ENCODE measurements at places on chromosomes 4 and X. TPM values are rescaled to one million over a fixed set of nuclear protein-coding genes. Genes with fewer than 3 reads are reported as not detected.

DOK7 gene
- total RNA-seq, result not detected

RAB41 gene
- not detected for total RNA-seq

MAGEA1 gene
- total RNA-seq, result not detected

AMER1 gene
- total RNA-seq, result 6.4 TPM

TBC1D8B gene
- 0.88 TPM for total RNA-seq

DNA sequence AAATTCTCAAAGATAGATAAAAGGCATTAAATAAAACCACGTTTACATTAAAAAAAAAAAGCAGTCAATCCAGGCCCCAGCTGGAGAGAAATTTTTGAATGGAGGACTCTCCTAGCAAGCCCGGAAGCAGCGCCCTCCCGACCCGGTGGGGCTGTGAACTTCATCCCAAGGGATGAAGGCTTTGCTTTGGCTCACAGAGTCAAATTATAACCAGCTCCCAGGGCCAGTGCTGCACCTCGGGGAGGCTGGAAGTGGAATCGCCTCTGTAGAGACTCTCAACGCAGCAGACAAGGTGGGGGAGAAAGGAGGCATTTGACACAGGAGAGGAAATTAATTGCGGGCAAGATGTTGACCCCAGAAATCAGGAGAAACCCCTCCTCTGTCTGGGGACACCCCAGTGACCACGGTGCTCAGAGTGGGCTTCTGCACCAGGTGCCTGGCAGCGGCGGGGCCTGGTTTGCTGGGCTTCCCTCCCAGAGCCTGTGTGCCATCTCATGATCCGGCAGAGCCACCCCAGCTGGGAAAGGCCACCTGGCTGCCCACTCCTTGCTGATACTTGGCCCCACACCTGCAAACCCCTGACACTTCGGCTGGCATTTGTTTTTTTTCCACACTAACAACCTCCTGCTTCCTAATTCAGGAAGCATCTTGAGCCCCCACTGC is 71.7 kb downstream of the ABLIM2 start:
- H3K36me3 ChIP-seq, result no peaks in the 10 kb centered on the region
- no peaks in the 10 kb centered on the region for H3K27me3 ChIP-seq
- H3K4me3 ChIP-seq, result no peak overlapping the region
- DNase-seq, result no peak
- H3K27ac ChIP-seq, result no peak overlapping the region

DNA sequence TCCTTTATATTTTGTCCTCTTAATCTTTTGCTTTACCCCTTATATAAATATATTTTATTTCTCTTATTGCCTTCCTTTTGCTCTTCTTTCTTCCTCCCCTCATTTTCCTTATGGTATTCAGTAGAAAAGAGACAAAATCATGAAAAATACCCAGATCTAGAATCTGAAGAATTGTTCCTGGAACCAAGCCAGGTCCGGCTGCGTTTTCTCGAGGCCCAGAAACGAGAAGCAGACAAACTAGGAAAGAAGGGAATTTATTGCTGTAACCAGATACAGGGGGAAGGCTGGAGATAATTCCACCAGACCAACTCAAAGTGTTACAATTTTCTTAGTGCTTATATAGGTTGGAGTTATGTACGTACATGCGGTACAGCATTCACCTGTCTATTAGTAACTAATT is 328.7 kb downstream of the GABRG1 start:
- no peaks in the 10 kb centered on the region for H3K36me3 ChIP-seq
- H3K27me3 ChIP-seq, result no peaks in the 10 kb centered on the region
- no peak overlapping the region for H3K4me3 ChIP-seq

DNA sequence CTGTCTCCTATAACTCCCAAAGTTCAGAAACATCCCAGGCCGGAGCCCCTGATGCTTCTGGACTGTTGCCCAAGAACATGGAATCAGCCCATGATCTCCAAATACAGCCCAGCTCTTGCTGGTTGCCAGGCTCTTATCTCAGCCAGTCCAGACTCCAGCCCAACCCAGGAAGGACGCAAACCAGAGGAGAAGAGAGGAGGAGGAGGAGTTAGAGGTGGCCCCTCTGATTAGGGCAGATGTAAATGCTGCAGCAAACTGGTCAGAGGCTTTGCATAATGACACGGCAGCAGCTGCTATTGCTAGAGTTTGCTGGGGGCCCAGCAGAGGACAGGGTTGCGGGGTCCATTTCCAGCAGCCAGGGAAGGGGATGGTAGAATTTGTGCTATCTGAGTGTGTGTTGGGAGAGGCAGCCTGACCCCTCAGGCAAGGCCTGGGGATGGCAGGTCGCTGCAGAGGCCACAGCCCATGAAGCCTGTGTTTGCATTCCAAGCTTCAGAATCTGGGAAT is 4.2 kb upstream of the OTUD5 start:
- no peaks in the 10 kb centered on the region for H3K36me3 ChIP-seq
- no peak overlapping the region for H3K27ac ChIP-seq
- H3K4me1 ChIP-seq, result peaks cover 8% of the 10 kb centered on the region

- H3K4me1 ChIP-seq, result peaks cover 21% of the 10 kb centered on the region
- H3K4me3 ChIP-seq, result no peak overlapping the region
- DNase-seq, result no peak
- no peaks in the 10 kb centered on the region for H3K36me3 ChIP-seq
- H3K27me3 ChIP-seq, result peaks cover 65% of the 10 kb centered on the region
- no peak overlapping the region for H3K27ac ChIP-seq
These were observed 12.9 kb downstream of the MSX1 start for GRCh38 chr4:4872314-4872903.

DNA sequence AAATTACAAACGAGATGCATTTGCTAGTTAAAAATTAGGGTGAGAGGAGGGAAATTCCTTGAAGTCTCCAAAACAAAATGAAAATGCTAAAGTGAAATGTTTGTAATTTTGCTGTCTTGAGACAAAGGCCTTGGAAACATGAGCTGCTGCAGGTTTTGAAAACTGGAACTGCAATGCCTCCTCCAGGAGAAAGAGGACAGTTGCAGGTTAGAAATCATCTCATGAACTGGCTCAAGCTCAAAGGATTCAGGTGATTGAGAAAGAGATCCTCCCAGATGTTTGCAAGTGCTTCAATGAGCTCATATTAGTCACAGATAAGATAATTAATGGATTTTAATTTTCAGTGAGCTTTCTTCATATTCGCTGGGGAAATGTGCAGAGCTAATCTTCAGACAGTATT is 32.4 kb downstream of the SMPX start:
- H3K36me3 ChIP-seq, result no peaks in the 10 kb centered on the region
- peaks cover 3% of the 10 kb centered on the region for H3K27me3 ChIP-seq
- no peaks in the 10 kb centered on the region for H3K4me1 ChIP-seq

GRCh38 chr4:79042079-79042674 is 102.9 kb upstream of the PAQR3 start:
- H3K27me3 ChIP-seq, result peaks cover 3% of the 10 kb centered on the region
- no peaks in the 10 kb centered on the region for H3K36me3 ChIP-seq
